ENCODE measurements at places on chromosomes 4 and X. TPM values are rescaled to one million over a fixed set of nuclear protein-coding genes. Genes with fewer than 3 reads are reported as not detected.

DNA sequence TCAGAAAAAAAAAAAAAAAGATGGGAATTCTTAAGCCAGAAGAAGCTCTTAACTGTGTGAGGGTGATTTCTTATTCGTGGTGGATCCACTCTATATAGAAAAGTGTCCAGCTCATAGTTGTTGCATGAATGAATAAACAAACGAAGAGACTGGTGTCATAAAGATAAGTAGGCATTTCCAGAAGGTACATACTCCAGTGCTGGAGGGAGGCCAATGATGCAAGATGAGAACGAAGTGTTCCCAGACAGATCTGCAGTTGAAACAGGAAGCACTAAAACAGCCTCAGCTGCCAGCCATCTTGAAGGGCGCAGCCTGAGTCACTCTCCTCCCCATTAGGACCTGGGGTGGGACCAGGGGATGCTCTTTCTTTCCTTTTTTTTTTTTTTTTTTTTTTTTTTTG is 47.4 kb upstream of the HOPX start:
- H3K4me3 ChIP-seq = no peak overlapping the region
- H3K4me1 ChIP-seq = peaks cover 14% of the 10 kb centered on the region

DNA sequence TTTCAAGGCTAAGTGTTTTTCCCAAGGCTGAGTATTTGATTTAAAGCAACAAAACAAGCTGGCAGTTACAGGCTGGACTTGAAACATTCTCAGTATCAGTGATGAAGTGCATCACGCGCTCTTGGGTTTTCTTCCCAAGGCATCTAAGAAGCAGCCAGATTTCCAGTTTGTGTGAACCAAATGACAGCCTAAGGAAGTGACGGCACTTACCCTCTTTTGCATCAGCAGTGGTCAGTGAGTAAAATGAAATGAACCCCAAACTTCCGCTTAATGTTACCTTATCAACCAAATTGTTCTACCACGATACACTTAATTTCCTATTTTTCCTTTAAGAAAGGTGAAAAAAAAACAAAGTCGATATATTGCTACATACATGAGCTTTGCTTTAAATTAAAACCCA is 15.8 kb upstream of the GYPE start:
- H3K4me1 ChIP-seq = no peaks in the 10 kb centered on the region
- no peaks in the 10 kb centered on the region for H3K36me3 ChIP-seq
- H3K4me3 ChIP-seq = no peak overlapping the region
- peaks cover 1% of the 10 kb centered on the region for H3K27me3 ChIP-seq

The ADAMTS3 gene
- total RNA-seq = 0.10 TPM

- H3K36me3 ChIP-seq = no peaks in the 10 kb centered on the region
- no peak overlapping the region for H3K27ac ChIP-seq
- DNase-seq = no peak
- H3K27me3 ChIP-seq = peaks cover 2% of the 10 kb centered on the region
These were observed 209.5 kb upstream of the PACRGL start for GRCh38 chr4:20490734-20491133.

GRCh38 chr4:47088298-47088697 is 56.9 kb downstream of the GABRB1 start:
- DNase-seq = no peak
- peak overlapping the region; percentile 78 for H3K27ac ChIP-seq
- peaks cover 50% of the 10 kb centered on the region for H3K4me1 ChIP-seq
- peaks cover 5% of the 10 kb centered on the region for H3K27me3 ChIP-seq

GRCh38 chr4:110306303-110306702 is 107.9 kb upstream of the ELOVL6 start:
- H3K4me1 ChIP-seq = no peaks in the 10 kb centered on the region
- H3K27me3 ChIP-seq = no peaks in the 10 kb centered on the region
- no peak overlapping the region for H3K27ac ChIP-seq
- DNase-seq = no peak
- H3K4me3 ChIP-seq = no peak overlapping the region

- H3K27ac ChIP-seq = no peak overlapping the region
- H3K4me3 ChIP-seq = peak overlapping the region; percentile 74
- DNase-seq = peak; percentile 55
- peaks cover 4% of the 10 kb centered on the region for H3K27me3 ChIP-seq
- no peaks in the 10 kb centered on the region for H3K4me1 ChIP-seq
- H3K36me3 ChIP-seq = peaks cover 6% of the 10 kb centered on the region
These were observed 159.4 kb downstream of the TRAM1L1 start for GRCh38 chr4:116925900-116926457.

The SPATA18 gene
- 3.9 TPM for total RNA-seq

- peaks cover 18% of the 10 kb centered on the region for H3K4me1 ChIP-seq
- H3K4me3 ChIP-seq = no peak overlapping the region
- DNase-seq = no peak
- H3K27me3 ChIP-seq = no peaks in the 10 kb centered on the region
- no peaks in the 10 kb centered on the region for H3K36me3 ChIP-seq
These were observed 96.2 kb upstream of the CCSER1 start for GRCh38 chr4:90030953-90031352.

GRCh38 chr4:139663561-139664138 is 2.0 kb upstream of the MGST2 start:
- H3K36me3 ChIP-seq = no peaks in the 10 kb centered on the region
- no peak overlapping the region for H3K4me3 ChIP-seq
- H3K4me1 ChIP-seq = peaks cover 17% of the 10 kb centered on the region
- H3K27me3 ChIP-seq = peaks cover 4% of the 10 kb centered on the region

- peak overlapping the region; percentile 48 for H3K27ac ChIP-seq
- peaks cover 5% of the 10 kb centered on the region for H3K27me3 ChIP-seq
- peaks cover 25% of the 10 kb centered on the region for H3K4me1 ChIP-seq
- DNase-seq = no peak
These were observed 90.5 kb downstream of the BCOR start for GRCh38 chrX:40007131-40007755.

The HSFX2 gene
- total RNA-seq = 1.0 TPM

The STK32B gene
- 2.5 TPM for total RNA-seq

The BOD1L1 gene
- 57.3 TPM for total RNA-seq

DNA sequence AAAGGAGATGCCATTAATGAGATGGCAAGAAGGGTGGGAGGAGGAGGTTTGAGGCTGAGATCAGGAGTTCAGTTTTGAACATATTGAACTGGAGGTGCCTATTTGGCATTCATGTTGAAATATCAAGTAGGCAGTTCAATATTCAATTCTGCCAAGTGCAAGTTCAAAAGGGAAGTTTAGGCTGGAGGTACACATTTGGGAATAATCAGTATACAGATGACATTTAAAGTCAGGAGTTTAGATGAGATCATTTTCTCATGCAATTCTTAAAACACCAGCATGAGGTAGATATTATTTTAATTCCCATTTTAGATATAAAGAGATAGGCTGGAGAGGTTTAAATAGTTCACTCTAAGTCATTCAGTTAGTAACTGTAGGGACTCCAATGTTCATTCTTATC is 26.1 kb downstream of the COQ2 start:
- H3K27ac ChIP-seq = peak overlapping the region; percentile 78
- H3K36me3 ChIP-seq = no peaks in the 10 kb centered on the region
- H3K27me3 ChIP-seq = no peaks in the 10 kb centered on the region
- H3K4me1 ChIP-seq = peaks cover 8% of the 10 kb centered on the region
- no peak for DNase-seq
- no peak overlapping the region for H3K4me3 ChIP-seq

GRCh38 chr4:77072195-77072753 is 3.5 kb downstream of the CCNI start:
- H3K27me3 ChIP-seq = peaks cover 9% of the 10 kb centered on the region
- DNase-seq = no peak
- H3K27ac ChIP-seq = no peak overlapping the region
- no peaks in the 10 kb centered on the region for H3K36me3 ChIP-seq
- H3K4me1 ChIP-seq = peaks cover 14% of the 10 kb centered on the region

DNA sequence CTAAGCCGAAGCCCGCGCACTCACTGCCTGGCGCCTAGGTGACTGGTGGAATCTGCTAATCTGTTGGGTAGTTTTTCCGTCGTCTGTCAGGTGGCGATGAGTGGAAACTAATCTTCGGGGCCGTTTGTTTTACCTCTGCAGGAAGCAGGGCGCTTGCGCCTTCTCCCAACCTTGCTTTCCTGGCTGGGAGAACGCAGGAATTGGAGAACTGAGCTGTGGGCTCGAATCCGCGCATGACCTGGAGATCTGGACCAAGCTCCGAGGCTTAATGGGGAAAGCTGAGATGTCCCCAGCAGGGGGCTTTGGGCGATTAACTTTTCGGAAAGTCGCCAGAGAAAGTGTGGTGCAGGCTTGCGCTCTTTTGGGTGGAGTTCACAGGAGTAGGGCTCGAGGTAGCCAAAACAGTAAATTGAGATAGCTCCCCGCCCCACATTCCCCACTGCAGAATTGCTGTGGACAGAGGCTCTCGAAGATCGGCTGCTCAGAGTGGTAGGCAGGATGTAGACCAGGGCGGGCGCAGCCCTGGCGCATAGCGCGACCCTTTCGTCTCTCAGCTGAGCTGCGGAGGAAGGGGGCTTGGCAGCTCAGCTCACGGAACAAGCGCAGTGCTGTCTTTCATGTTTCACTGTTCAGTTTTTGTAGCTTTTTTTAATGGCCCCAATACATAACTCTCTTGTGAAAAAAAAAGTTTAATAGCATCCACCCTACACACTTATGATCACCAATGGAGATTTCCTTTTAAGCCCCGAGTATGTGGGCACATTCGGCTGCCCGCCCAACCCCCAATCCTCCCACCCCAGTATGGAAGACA is 2.7 kb upstream of the FGF5 start:
- no peaks in the 10 kb centered on the region for H3K36me3 ChIP-seq
- no peak overlapping the region for H3K27ac ChIP-seq
- H3K4me3 ChIP-seq = peak overlapping the region; percentile 28

GRCh38 chrX:19724409-19724808 is 163.0 kb downstream of the SH3KBP1 start:
- no peak for DNase-seq
- peaks cover 3% of the 10 kb centered on the region for H3K27me3 ChIP-seq
- no peaks in the 10 kb centered on the region for H3K36me3 ChIP-seq
- H3K27ac ChIP-seq = no peak overlapping the region

- H3K27me3 ChIP-seq = peaks cover 9% of the 10 kb centered on the region
- peak overlapping the region; percentile 73 for H3K27ac ChIP-seq
- H3K4me1 ChIP-seq = peaks cover 59% of the 10 kb centered on the region
- DNase-seq = no peak
These were observed 8.7 kb upstream of the ANK2 start for GRCh38 chr4:113040793-113041192.

The UGT2B28 gene
- total RNA-seq = not detected

The TEX11 gene
- total RNA-seq = not detected

DNA sequence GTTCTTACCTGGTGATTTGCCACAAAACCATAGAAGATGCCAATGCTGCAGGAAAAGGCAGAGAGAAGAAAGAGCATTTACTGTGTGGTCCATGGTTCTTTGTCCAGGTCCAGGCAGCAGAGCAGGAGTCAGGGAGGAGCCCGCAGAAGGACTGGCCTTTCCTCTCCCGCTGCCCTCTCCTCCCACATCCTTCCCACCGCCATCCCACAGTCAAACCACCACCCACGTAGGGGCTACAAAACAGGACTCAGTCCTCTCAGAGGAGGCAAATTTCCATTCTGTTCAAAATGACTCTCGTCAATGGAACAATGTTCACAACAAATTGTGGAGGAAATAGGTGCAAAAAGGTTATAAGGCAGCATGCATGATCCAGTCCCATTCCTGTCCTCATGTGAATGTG is 58.6 kb downstream of the PROM1 start:
- H3K27me3 ChIP-seq = peaks cover 3% of the 10 kb centered on the region
- H3K27ac ChIP-seq = no peak overlapping the region
- DNase-seq = no peak
- peaks cover 16% of the 10 kb centered on the region for H3K4me1 ChIP-seq
- no peaks in the 10 kb centered on the region for H3K36me3 ChIP-seq

The FAM53A gene
- 1.1 TPM for total RNA-seq

DNA sequence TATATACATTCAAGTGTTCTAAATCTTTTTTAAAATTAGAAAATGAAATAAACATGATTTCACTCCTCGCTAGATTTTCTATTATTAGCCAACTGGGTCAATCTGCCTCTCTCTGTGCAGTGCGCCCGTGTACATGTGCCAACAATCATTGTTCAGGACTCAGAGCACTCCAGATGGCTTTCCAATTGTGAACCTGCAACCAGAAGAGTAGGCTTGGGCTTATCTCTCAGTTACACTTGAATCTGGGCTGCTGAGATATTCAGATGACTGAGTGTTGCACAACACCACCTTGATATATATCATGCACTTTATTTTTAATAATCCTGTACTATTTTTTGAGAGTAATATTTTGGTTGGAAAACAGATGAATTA is 184.0 kb upstream of the FSTL5 start:
- no peak overlapping the region for H3K4me3 ChIP-seq
- H3K27ac ChIP-seq = no peak overlapping the region
- no peaks in the 10 kb centered on the region for H3K36me3 ChIP-seq
- peaks cover 2% of the 10 kb centered on the region for H3K4me1 ChIP-seq
- H3K27me3 ChIP-seq = no peaks in the 10 kb centered on the region
- DNase-seq = no peak

GRCh38 chrX:130502016-130502570 is 100.3 kb downstream of the RBMX2 start:
- DNase-seq = no peak
- no peaks in the 10 kb centered on the region for H3K36me3 ChIP-seq
- H3K4me1 ChIP-seq = no peaks in the 10 kb centered on the region

DNA sequence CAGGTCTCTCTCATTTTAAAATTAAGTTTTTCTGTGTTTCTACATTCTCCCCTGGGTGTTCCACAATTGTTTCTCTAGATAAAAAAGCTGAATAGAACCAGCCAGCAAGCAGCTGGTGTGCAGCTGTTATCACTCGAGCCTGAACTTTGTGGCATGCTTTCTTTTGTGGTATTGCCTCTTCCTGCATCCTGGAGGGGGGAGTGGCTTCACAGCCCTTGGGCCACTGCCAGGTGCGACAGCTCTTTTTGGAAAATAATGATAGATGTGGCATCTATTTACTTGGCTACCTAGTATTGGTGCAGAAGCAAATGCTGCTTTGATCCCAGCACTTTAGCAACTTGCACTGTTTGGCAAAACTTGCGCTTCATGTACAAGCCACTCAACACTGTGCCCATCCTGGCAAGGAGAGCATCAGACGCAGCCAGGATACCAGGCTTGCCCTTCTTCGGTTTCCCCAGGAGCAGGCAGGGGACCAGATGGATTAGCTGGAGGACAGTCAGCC is 69.4 kb downstream of the HMGB2 start:
- H3K36me3 ChIP-seq = no peaks in the 10 kb centered on the region
- H3K4me3 ChIP-seq = no peak overlapping the region
- DNase-seq = no peak
- H3K4me1 ChIP-seq = peaks cover 9% of the 10 kb centered on the region

DNA sequence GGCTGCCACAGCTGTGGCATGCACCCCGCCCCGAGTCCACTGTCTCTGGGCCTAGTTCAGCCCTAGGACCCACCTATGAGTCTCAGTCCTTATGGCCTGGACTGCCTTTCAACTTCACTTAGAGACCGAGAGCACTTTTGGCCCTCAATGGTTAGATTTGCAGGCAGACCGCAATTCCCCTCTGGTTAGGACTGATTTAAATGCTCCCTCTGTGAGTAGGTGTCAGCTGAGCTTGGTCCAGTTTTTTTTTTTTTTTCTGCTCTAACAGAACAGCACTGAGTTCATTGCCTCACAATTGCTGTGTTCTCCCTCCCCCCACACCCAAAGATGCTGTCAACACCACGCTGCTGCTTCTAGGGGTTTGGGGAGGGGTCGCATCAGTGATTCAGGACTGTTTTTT is 143.2 kb downstream of the BMP15 start:
- H3K27ac ChIP-seq = no peak overlapping the region
- DNase-seq = no peak
- H3K4me1 ChIP-seq = no peaks in the 10 kb centered on the region
- H3K36me3 ChIP-seq = no peaks in the 10 kb centered on the region
- H3K27me3 ChIP-seq = peaks cover 4% of the 10 kb centered on the region
- H3K4me3 ChIP-seq = no peak overlapping the region

The SYTL4 gene
- 0.25 TPM for total RNA-seq

- peaks cover 10% of the 10 kb centered on the region for H3K27me3 ChIP-seq
- peaks cover 4% of the 10 kb centered on the region for H3K4me1 ChIP-seq
- peaks cover 5% of the 10 kb centered on the region for H3K36me3 ChIP-seq
- peak overlapping the region; percentile 88 for H3K4me3 ChIP-seq
- DNase-seq = peak; percentile 68
These were observed 569 bp upstream of the FHL1 start for GRCh38 chrX:136146614-136147314.

The MAGEC1 gene
- total RNA-seq = not detected
